ENCODE measurements at places on chromosomes 7 and 10.

DNA sequence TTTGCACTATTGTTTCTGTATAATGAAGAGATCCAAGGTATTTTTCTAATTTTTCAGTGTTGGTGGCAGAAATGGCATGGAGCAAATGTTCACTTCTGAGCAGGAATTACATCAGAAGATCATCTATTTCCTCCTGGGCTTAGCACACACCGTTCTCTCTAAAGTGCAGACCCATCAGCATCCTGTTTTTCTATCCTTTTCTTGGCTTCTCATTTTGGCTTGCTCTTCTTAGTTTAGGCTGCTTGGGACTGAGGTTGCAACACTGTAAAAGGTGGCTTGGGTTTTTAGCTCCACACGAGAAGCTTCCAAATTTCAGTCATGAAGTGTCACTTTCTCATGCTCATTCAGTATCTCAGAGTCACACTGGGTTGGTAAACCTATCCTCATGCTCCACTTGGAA is 79.9 kb upstream of the SMIM30 start:
- no peak for DNase-seq

GRCh38 chr7:40711706-40712105 is 576.9 kb downstream of the SUGCT start:
- DNase-seq = no peak

- DNase-seq = no peak
Observed at GRCh38 chr10:59825932-59826331, 72.7 kb upstream of the MRLN start.

DNA sequence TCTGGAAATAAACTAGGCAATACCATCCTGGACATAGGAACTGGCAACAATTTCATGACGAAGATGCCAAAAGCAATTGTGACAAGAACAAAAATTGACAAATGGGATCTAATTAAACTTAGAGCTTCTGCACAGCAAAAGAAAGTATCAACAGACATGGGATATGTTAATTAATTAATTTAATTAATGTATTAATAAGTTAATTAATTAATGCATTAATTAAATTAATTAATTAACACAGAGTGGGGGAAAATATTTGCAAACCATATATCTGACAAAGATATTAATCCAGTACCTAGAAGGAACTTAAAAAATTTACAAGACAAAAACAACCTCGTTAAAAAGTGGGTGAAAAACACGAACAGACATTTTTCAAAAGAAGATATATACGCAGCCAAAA is 83.6 kb downstream of the GCC1 start:
- no peak for DNase-seq

DNA sequence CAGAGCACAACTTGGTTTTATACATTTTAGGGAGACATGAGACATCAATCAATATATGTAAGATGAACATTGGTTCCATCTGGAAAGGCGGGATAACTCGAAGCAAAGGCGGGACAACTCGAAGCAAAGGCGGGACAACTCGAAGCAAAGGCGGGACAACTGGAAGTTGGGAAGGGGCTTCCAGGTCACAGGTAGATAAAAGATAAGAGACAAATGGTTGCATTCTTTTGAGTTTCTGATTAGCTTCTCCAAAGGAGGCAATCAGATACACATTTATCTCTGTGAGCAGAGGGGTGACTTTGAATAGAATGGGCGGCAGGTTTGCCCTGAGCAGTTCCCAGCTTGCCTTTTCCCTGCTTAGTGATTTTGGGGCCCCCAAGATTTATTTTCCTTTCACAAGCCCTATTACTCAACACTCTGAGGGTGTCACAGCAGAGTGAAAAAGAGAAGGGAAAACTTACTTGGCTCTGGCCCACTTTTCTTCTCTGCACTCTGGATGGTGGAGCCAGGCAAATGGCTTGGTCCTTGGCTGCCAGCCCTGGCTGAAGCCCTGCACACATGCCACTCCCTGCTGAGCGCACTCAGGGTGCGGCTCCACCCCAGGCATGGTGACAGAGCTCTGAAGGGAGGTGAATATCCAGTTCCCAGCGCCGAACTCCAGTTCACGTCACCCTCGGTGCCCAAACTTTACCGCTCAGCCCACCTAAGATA is 46.7 kb downstream of the PARD3 start:
- no peak for DNase-seq

- no peak for DNase-seq
Observed at GRCh38 chr10:114686013-114686412, 27.9 kb upstream of the ABLIM1 start.

DNA sequence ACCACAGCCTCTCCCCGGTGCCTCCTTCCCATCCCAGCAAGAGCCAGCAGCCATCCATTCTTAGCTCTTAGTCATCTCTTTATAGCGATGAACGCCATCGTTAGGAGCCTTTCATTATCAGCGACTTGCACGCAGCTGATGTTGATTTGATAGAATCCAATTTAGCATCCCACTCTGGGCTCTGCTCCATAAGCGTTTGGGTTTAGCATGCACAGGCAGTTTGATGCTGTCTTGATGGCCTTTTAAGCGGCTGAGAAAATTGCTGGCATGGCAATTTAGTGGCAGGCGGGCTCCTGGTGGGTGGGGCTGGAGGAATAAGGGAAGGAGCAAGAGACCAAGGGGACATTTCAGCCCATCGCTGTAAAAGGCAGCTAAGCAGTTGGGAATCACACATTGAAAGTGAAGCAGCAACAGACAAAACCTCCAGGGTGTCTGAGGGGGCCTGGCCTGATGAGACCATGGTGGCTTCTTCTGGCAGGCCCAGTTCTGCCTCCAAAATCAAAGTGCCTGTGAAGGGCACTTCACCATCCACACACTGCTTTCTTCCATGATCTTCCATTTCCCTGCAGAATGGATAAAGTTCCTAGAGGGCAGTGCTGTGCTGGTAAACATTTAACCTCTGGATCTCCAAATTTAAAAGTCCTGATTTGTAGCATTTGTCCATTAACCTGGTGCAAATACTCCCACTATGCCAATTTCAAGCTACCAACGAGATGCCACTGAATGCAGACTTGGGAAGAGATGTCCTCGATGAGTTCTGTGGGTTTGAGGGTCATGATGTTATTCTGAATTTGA is 107.8 kb upstream of the PLXNA4 start:
- DNase-seq = no peak

GRCh38 chr7:25297278-25297677 is 69.0 kb upstream of the NPVF start:
- no peak for DNase-seq

- no peak for DNase-seq
Observed at GRCh38 chr7:95440394-95441038, 5.7 kb upstream of the PON2 start.

GRCh38 chr7:135217645-135218509 is 6.6 kb upstream of the WDR91 start:
- DNase-seq = no peak

DNA sequence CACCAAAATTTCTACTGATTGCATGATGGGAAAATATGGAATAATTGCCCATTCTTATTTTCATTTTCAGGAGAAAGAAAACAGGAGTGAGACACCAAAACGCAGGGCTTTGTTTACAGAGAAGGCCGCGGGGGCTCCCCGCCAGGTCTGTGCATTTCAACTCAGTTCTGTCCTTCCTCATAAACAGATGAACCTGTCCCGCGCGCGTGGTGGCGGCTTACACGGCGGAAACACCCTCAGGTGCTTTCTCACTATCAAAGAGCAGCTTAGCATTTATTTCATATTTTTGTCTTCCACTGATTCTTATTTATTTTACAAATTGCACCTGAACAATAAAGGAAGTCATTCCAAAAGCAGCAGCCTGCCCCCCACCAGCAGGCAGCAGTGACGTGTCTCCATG is 579.4 kb downstream of the PTPRN2 start:
- no peak for DNase-seq

DNA sequence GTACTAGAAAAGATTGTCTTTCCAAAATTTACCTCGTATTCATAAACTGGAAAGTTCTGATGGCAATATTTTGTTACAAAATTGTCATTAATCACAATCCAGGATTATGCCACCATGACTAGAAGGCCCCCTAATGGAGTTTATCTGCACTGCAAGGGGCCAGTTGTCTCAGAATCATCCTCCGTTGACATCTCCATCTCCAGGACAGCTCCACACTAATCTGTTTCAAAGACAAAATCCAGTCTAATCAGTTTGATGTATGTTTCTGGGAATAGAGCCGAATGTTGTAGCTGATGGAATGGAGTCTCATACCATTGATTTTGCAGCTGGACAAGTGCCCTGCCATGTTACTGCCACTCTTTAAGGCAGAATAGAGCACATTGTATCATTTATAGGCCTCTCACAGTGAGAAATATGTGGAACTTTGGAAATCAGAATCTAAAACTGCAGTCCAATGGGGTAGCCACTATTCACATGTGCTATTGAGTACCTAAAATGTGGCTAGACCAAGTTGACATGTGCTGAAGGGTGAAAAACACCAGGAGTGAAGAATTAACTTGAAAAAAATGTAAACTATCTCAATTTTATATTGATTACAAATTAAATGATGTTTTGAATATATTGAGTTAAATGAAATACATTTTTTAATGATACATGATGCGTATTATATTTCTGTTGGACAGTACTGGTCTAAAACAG is 38.3 kb upstream of the TOMM7 start:
- no peak for DNase-seq

GRCh38 chr7:88431882-88432281 is 125.2 kb upstream of the STEAP4 start:
- DNase-seq = no peak

- DNase-seq = no peak
Observed at GRCh38 chr10:93178226-93178625, 104.5 kb downstream of the CYP26A1 start.

- no peak for DNase-seq
Observed at GRCh38 chr7:85750454-85750949, 563.6 kb upstream of the SEMA3D start.
